ENCODE measurements at places on chromosomes 1 and 21. TPM values are rescaled to one million over a fixed set of nuclear protein-coding genes. Genes with fewer than 3 reads are reported as not detected.

The CTTNBP2NL gene
- total RNA-seq, result 30.8 TPM

The IRF6 gene
- total RNA-seq, result 5.0 TPM

The TMEM54 gene
- 37.7 TPM for total RNA-seq

The KCNAB2 gene
- total RNA-seq, result 255 TPM

The GSTM1 gene
- total RNA-seq, result not detected

The UTP25 gene
- 7.8 TPM for total RNA-seq

The CYYR1 gene
- total RNA-seq, result 6.4 TPM

The SLAMF9 gene
- total RNA-seq, result not detected

The OXCT2 gene
- 5.5 TPM for total RNA-seq

The PLK3 gene
- total RNA-seq, result 11.5 TPM

The NGF gene
- not detected for total RNA-seq

The KCND3 gene
- 66.0 TPM for total RNA-seq

The PUM1 gene
- total RNA-seq, result 138 TPM

The COL9A2 gene
- total RNA-seq, result 57.8 TPM

The AMY2A gene
- total RNA-seq, result not detected

The EPB41 gene
- total RNA-seq, result 54.0 TPM

The RBBP5 gene
- 16.0 TPM for total RNA-seq

The ZMYM4 gene
- total RNA-seq, result 75.4 TPM

The VANGL2 gene
- total RNA-seq, result 9.5 TPM

The AMPD1 gene
- not detected for total RNA-seq

The KISS1 gene
- total RNA-seq, result not detected

The SUSD4 gene
- total RNA-seq, result 63.8 TPM

The LIN28A gene
- not detected for total RNA-seq

The PHLDA3 gene
- 47.1 TPM for total RNA-seq

The RNF207 gene
- 17.3 TPM for total RNA-seq

The TNFRSF4 gene
- total RNA-seq, result 1.8 TPM

The OR6N1 gene
- not detected for total RNA-seq

The FCRL3 gene
- total RNA-seq, result not detected

The LCE2A gene
- not detected for total RNA-seq

The SPRR1A gene
- total RNA-seq, result not detected

The CFAP107 gene
- total RNA-seq, result not detected

The ERG gene
- 7.6 TPM for total RNA-seq

The HSD3B2 gene
- not detected for total RNA-seq

The ATAD3C gene
- total RNA-seq, result 2.9 TPM

The HLX gene
- total RNA-seq, result 2.1 TPM

The FCRLA gene
- 0.41 TPM for total RNA-seq

The OR2L2 gene
- 2.8 TPM for total RNA-seq

The CYP4A22 gene
- total RNA-seq, result 1.1 TPM

The ABCG1 gene
- 43.7 TPM for total RNA-seq

The FCRL1 gene
- not detected for total RNA-seq

Data from dorsolateral prefrontal cortex (tissue), 122 donors.